Panc1 (cell line): ENCODE measurements at places on chromosomes 11 and 22. TPM values are rescaled to one million over a fixed set of nuclear protein-coding genes. Genes with fewer than 3 reads are reported as not detected.

- no peak for DNase-seq
Measured at GRCh38 chr11:64258356-64258755, 7.0 kb downstream of the PLCB3 start.

The NRXN2 gene
- 0.15 TPM for total RNA-seq

- DNase-seq: no peak
Measured at GRCh38 chr11:102620818-102621561, 4.1 kb downstream of the MMP20 start.

GRCh38 chr11:93791493-93791892 is 7.4 kb downstream of the MED17 start:
- DNase-seq: no peak

DNA sequence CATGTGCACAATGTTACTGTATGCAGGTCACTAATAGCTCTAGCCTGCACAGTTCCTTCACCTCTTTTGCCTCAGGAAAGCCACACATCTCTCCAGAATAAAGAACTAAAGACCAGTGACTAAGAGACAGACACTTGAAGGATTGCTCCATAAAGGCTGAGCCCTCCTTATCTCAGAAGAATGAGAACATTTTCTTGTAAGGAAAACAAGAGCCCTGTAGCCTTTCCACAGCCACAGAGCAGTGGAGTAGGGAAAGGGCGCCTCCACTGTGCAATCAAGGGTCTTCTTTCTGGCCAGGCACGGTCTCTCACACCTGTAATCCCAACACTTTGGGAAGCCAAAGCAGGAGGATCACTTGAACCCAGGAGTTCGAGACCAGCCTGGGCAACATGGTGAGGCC is 202.6 kb upstream of the TMEM45B start:
- no peak for DNase-seq

The TRPC6 gene
- total RNA-seq: not detected

The KDELR3 gene
- 11.6 TPM for total RNA-seq

- no peak for DNase-seq
Measured at GRCh38 chr11:134565343-134565891, 153.4 kb upstream of the B3GAT1 start.

DNA sequence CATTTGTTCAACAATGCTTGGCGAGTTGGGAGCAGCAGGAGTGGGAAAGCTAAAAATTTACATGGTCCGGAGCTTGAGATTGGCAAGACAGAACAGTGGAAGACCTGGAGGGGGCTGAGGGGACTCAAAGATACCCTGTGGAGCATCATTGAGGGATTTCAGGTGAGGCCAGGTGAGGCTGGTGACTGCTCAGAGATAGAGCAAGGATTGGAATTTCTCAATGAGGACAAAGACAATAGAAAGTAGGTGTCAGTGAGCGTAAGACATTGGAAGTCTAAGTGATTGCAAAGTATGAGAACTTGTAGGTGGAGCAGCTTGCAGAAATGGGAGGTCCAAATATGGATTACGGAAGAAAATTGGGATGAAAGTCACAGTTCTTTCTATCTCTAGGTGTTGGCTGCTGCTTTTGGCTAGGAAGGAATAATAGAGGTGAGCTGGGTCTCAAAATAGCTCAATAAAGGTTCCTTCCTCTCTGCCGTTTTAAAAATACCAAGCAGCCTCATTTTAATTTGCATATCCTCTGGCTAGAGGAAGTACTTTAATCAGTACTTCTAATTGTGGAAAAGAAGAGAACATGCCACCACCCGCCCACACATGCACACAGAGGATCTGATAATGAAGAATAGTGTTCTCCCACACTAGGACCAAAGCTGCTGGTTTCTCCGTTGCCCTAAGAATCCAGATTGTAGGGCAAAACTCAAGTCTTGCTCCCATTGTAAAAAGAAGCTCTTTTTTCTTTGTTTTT is 41.8 kb upstream of the SORL1-AS1 start:
- no peak for DNase-seq

The TIMP3 gene
- total RNA-seq: 0.67 TPM

The LDHAL6A gene
- not detected for total RNA-seq

The FXYD2 gene
- 0.39 TPM for total RNA-seq

- no peak for DNase-seq
Measured at GRCh38 chr11:2301631-2302305, at the start of the genes C11orf21 and TSPAN32. C11orf21 (minus strand) TSS chr11:2301918; CDS start chr11:2301808, 110 bp downstream. TSPAN32 (plus strand) TSS chr11:2302013; CDS start chr11:2302150, 137 bp downstream.

- DNase-seq: no peak
Measured at GRCh38 chr11:83336993-83337392, 50.8 kb upstream of the CCDC90B start.

DNA sequence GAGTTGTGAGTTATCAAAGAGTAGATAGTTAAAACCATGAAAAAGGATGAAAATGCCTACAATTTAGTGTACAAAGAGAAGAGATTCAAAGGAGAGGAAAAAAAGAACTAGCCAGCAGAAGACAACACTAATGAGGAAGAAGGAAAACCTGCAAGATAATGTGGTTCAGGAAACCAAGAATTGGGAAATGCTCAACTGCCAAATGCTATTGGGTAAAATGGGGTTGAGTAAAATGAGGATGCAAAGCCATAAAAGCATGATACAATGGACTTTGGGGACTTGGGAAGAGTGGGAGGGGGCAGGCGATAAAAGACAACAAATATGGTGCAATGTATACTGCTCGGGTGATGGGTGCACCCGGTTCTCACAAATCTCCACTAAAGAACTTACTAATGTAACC is 7.6 kb upstream of the OR52K2 start:
- DNase-seq: no peak

GRCh38 chr22:32776802-32777201 is 24.7 kb upstream of the TIMP3 start:
- DNase-seq: no peak

The UPB1 gene
- 0.10 TPM for total RNA-seq

The KDM4D gene
- total RNA-seq: 0.87 TPM

GRCh38 chr11:16299390-16299789 is 57.0 kb downstream of the SOX6 start:
- DNase-seq: no peak

The KCNE3 gene
- 0.15 TPM for total RNA-seq

DNA sequence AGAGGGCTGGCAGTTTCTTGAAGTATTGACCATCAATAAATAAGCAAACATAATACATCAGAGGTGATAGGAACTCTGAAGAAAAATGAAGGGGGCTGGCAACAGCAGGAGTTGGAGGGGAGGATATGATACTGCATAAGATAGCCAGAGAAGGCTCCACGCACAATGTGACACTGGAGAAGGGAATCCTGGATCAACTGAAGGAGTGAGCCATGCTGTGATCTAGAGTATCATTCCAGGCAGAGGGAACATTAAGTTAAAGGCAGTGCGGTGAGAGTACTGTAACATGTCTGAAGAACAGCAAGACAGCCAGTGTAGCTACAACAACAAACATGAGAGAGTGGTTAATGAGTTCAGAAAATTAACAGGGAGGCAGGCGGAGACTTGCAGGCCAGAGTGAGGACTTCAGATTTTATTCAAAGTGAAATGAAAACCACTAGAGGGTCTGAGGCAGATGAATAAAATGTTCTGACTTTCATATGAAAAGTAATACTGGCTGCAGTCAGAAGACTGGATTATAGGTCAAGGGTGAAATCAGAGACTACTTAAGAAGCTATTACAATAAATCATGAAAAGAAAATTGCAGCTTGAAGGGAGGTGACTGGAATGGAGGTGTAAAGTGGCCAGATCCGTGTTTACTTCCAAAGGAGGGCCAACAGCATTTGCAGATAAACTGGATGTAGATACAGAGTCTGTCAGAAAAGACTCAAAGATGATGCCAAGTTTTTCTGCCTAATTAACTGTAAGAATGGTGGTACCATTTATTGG is 49.4 kb downstream of the RRAS2 start:
- no peak for DNase-seq

GRCh38 chr22:49077036-49077393 is 750.7 kb downstream of the BRD1 start:
- DNase-seq: no peak
